ENCODE measurements at places on chromosomes 4 and X. TPM values are rescaled to one million over a fixed set of nuclear protein-coding genes. Genes with fewer than 3 reads are reported as not detected.

CYTL1 gene
- not detected for total RNA-seq

GPR82 gene
- not detected for total RNA-seq

- no peak for DNase-seq
Observed at GRCh38 chr4:10326075-10326474, 131.2 kb downstream of the ZNF518B start.

DNA sequence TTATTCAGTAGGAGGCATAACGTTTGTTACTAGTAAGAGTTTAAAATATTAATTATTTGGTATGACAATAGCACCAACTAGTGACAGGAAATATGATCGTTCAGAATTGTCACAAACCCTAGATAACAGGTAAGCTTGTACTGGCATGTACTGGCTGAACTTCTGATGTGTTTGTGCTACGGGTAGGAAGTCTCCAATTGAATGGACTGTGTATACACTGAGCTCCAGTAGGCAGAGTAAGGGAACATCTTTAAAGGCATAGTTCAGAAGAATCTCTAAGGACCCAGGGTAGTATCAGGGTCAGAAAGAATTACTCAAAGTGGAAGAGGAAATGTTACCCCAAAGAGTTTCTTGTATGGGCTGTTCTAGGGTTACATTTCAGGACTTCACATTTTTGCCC is 230.4 kb downstream of the EDA2R start:
- no peak for DNase-seq
